Nephron progenitor cell (in vitro differentiated cells): ENCODE measurements at places on chromosomes 16 and 17.

GRCh38 chr16:3074860-3075522 is 9.6 kb downstream of the IL32 start:
- DNase-seq, result no peak

DNA sequence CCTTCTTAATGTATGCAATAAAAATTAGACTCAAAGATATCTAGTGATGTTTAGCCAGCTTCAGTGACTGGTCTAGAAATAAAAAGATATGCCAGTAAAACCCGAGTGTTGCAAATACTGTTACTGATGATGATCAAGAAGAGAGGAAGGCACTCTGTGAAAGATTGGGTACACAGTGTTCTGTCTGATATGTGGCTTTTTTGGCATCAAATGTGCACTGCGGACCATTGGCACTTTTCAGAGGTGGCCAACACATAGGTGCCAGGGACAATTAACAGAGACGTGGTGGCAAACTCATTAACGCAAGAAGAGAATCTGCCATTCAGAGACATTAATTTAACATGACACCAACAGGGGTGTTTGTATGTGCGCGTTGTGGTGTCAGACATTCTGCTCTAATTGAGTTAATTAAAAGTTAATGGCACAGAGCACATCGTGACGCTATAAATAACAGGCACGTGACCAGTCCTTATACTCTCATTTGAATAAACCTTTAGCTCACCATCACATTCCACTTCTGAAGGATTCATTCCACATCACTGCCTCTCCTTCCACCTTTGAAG is 549.3 kb upstream of the HSBP1 start:
- DNase-seq, result no peak

GRCh38 chr17:81159611-81160265 is 5.6 kb upstream of the PVALEF start:
- no peak for DNase-seq

DNA sequence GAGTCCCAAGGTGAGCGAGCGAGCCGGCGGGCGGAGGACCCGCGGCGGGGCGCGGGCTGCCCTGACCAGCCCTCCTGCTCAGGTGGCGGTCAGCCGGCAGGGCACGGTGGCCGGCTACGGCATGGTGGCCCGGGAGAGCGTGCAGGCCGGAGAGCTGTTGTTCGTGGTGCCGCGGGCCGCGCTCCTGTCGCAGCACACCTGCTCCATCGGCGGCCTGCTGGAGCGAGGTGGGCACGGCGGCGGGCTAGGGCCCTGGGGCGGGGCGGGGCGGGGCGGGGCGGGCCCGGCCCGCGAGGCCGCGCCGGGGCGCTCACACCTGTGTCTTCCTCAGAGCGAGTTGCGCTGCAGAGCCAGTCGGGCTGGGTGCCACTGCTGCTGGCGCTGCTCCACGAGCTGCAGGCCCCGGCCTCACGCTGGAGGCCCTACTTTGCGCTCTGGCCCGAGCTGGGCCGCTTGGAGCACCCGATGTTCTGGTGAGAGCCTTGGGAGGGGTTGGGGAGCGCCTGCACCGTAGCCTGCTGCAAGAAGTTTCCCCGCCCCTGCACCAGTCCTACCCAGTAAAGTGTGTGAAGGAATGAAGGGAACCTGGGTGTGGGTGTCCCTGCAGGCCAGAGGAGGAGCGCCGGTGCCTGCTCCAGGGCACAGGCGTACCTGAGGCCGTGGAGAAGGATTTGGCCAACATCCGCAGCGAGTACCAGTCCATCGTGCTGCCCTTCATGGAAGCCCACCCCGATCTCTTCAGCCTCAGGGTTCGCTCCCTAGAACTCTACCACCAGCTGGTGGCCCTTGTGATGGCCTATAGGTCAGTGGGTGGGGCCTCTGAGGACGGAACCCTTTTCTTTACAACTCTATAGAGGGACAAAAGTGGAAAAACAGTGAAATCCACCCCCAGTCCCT is 802 bp downstream of the SETD6 start:
- peak; percentile 33 for DNase-seq

DNA sequence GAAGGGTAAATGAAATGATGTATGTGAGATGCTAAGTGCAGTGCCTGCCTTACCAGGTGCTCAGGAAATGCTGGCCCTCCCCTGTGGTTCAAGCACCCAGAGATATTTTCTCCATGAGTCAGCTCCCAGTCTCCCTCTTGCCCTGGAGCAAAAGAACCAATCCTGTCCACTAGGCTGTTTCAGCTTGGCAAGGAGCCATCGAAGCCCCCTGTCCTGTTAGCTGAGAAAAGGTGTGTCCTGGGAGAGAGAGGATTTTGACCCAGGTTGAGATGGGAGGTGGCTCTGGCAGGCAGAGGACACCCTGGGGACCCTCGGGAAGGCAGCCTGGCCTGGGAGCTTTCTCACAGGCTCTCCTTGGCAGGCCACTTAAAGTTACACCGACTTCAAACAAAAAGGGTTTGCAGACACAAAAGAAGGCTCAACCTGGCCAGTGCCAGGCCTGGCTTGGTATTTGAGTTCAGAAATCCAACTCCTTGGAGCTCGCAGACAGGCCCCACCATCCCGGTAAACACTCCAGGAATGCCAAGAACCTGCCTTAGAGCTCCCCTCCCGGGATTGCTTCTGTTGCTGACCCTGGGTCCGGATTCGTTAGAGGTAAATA is 29.6 kb downstream of the NTN1 start:
- DNase-seq, result no peak

DNA sequence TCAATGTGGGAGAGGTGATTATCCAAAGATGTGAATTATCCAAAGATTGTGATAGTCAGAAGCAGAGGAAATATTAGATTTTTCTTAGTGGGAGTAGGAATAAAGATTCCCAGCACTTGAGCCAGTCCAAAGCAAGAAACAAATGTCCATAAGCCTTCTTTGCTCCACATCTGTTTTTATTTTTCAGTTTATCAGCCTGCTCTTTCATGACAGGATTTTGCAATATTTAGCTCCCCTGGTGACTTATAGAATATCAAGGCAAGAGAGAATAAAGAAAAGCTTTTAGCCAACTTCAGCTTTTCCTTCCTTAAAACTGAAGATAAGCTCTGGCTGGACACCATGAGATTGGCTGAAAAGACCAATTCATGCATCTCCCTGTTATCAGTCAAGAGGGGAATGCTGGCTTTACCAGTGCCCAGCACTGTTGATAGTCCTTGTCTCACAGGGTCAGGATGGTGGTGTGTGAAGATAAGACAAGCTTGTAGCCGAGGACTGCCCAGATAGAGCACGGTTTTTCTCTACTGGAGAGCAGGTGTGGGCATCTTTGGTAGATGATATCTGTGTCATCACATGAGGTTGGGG is 706.5 kb downstream of the KCNJ2 start:
- no peak for DNase-seq

DNA sequence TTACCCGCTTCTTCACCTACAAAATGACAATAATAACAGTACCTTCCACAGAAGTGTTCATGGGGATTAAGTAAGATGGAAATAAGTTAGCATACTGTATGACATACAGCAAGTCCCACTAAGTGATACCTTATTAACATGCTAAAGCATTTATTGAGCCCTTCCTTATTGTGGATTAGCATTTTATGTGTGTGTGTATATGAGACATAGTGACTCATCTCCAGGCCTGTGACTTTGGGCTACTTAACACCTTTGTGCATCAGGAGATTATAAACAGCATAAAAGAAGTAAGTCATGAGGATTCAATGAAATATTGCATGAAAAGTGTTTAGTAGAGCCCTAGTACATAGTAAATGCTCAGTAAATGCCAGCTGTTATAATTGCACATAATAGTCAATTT is 52.9 kb downstream of the CA10 start:
- no peak for DNase-seq
